ENCODE measurements at places on chromosomes 5 and 9. TPM values are rescaled to one million over a fixed set of nuclear protein-coding genes. Genes with fewer than 3 reads are reported as not detected.

GRCh38 chr9:69995846-69996245 lies 47.8 kb upstream of the MAMDC2 start:
- no peak for DNase-seq

GRCh38 chr5:132684491-132684890 lies 10.7 kb downstream of the IL4 start:
- DNase-seq = no peak

GRCh38 chr5:158861366-158861765 lies 238.3 kb downstream of the EBF1 start:
- no peak for DNase-seq

GRCh38 chr5:139410993-139411828 lies 7.3 kb upstream of the SPATA24 start:
- no peak for DNase-seq

- no peak for DNase-seq
These were observed 33.5 kb downstream of the LNPEP start for GRCh38 chr5:96969366-96969765.

ST8SIA4 gene
- 9.2 TPM for polyA plus RNA-seq

DMRTA1 gene
- 1.0 TPM for polyA plus RNA-seq

SAXO1 gene
- polyA plus RNA-seq = 0.02 TPM

CCNO gene
- polyA plus RNA-seq = 1.0 TPM

DNA sequence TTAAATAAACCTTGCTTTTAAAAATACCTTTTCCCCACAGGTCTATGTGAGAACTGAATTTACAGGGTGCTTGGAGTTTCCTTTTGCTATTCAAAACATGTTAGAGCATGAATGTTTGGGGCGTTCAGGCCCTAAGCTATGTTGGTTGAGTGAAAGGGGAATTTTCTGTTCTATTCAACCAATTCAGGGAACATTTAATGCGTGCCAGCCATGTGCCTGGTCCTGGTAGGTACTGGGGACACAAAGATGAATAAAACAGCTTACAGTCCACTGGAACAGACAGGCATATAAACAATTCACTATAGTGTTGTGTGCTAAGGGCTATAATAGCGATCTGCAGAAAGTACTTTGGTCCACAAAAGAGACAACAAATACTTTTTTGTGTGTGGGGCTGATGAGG lies 108.5 kb downstream of the ZSWIM6 start:
- DNase-seq = no peak

GPR21 gene
- polyA plus RNA-seq = 0.07 TPM

GRCh38 chr5:96198356-96199058 lies 234.5 kb downstream of the PCSK1 start:
- no peak for DNase-seq

GRCh38 chr9:72600671-72601070 lies 79.3 kb downstream of the TMC1 start:
- DNase-seq = no peak

MAMDC2 gene
- 1.2 TPM for polyA plus RNA-seq

DNA sequence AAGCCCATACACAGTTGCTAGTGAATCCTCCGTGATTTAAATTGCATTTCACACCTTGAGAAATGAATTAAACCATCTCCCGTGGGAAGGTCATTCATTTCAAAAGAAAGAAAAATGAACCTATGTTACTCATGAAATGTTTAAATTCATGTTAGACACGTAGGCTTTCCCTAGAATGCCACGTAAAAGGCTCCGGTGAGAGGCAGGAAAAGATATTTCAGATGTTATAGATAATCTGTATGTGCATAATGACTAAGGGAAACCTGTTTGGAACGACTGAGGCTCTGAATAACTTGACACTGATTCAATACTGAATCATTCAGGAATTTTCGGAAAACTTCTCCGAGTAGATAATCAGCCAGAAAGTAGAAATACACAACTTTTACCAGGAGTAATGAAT lies 134.3 kb upstream of the ICE1 start:
- no peak for DNase-seq
